ENCODE measurements at places on chromosomes 16 and 17.

GRCh38 chr16:4249530-4250308 lies 7.8 kb upstream of the SRL start:
- DNase-seq, result no peak

- DNase-seq, result no peak
Measured at GRCh38 chr17:80291260-80291659, 30.6 kb downstream of the RNF213 start.

DNA sequence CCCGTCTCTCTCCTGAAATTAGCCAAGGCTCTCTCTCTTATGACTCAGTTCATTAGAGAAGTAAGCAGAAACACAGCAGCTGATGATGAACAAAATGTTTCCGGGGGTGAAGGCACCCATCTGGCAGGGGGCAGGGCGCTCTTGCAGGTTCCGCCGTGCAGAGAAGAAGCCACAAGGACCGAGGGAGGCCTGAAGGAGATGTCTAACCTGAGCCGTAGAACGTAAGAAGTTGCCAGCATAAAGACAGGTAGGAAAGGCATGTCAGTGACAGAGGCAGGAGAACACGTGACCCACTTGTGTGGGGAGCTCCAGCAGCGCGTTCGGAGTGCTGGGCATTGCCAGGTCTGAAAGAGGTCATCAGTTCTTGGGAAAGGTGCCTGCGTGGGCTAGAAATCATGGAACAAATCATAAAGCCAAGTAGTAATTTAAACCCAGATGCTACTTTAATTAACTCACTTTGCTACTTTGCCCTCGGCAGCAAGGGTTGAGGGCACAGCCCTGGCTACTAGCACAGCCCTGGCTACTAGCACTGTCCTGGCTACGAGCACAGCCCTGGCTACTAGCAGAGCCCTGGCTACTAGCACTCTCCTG lies 198.6 kb downstream of the RPTOR start:
- DNase-seq, result no peak

DNA sequence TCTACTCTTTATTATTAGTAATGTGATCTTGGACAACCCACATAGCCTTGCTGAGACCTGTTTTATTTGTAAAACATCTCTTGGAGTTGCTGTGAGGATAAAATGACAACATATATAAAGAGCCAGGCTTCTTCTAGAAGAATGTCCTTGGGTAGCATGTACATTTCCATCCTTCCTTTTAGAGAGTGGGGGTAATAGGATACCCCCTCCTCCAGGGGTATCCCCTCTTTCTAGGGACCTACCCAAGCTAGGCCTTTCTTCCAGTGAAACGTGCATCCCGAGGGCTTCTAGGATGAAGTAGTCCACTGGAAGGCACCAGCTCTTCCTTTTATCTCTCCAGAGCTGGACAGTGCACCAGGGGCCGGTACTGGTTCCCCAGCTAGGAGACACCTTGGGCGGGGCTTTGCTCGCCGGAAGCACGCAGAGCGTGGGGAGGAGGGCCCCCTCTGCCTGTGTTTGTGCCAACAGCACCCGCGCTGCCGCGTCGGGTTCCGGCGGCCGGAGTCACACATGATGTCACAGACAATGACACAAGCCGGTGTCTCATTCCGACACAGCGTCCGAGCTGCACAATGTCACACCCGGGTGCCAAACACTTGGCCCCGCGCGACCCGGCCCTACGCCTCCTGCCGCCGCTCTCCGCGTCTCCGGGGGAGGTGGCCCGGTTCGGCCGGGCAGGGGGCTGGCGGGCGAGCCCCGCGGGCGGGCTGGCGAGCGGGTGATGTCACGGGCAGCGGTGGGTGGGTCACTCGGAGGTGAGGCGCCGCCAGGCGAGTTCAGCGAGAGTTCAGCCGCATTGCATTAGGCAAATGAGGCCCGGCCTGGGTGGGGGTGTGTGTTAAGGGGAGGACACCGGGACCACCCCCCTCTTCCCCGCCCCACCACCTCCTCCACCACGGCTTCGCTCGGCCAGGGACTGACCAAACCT lies 23.4 kb downstream of the GJD3 start:
- DNase-seq, result no peak

All from GF-D8 (cell line).